H1 (cell line): ENCODE measurements at places on chromosomes 5 and 9. TPM values are rescaled to one million over a fixed set of nuclear protein-coding genes. Genes with fewer than 3 reads are reported as not detected.

DNA sequence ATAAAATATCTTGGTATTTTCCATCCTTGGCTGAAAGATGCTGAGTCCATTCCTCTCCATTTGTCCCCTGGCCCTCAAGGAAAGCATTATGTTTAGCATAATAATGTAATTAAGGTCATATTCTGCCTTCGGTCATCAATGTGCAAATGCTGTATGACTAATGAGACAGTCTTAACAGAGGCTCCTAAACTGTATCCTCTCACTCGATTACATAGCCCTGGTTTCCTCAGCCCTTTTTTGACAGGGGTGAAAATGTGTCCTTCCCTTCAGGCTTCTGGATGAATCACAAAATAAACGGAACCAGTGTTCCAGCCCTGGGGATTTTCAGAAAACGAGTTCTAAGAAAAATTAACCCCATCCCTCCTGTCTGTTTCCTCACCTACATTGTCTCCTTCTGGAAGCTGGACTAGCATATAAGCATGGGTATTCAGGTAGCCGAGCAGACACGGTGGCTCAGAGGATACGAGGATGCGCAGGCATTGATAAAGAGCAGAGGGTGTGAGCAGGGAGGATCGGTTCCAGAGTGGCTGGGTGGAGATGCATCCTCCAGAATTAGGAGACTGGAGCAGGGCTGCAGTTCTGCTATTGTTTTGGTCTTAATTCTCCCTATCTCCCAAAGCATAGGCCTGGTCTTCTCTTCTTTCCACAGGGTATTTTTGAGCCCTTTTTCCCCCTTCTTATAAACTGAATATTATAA, 742.9 kb downstream of the TLR4 start:
- DNase-seq: no peak

- DNase-seq: no peak
These were observed 4.8 kb downstream of the ECSCR start for GRCh38 chr5:139457653-139458306.

GRCh38 chr5:136622747-136623146, 257.4 kb upstream of the TRPC7 start:
- DNase-seq: no peak

- no peak for DNase-seq
These were observed 25.5 kb downstream of the OLFML2A start for GRCh38 chr9:124802426-124802825.

- DNase-seq: no peak
These were observed 1216.3 kb upstream of the ACO1 start for GRCh38 chr9:31168161-31168560.

- DNase-seq: no peak
These were observed 45.6 kb downstream of the COMMD10 start for GRCh38 chr5:116130471-116130870.

GRCh38 chr5:1001406-1002270, 7.0 kb upstream of the NKD2 start:
- no peak for DNase-seq

- no peak for DNase-seq
These were observed 359.9 kb downstream of the ICE1 start for GRCh38 chr5:5782402-5782801.

DNA sequence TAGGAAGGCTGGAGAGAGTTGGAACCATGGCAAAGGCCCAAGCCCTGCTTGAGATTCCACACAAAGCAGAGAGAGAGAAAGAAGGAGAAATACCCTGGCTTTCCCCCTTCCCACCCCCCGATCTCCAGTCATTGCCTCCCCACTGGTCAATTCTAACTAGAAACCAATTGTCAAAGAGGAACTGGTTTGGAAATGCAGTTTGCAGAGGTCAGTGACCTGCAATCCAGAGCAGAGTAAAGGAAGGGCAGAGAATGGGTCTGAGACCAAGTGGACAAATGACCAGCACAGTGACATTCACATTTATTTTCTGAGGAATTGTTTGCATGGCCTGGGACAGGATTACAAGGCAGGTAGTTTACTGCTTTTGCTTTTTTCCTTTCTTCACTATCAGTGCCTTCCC, 37.5 kb upstream of the ZFYVE16 start:
- DNase-seq: no peak

GRCh38 chr9:136858844-136859757, 7.0 kb downstream of the MAMDC4 start:
- peak; percentile 46 for DNase-seq

DNA sequence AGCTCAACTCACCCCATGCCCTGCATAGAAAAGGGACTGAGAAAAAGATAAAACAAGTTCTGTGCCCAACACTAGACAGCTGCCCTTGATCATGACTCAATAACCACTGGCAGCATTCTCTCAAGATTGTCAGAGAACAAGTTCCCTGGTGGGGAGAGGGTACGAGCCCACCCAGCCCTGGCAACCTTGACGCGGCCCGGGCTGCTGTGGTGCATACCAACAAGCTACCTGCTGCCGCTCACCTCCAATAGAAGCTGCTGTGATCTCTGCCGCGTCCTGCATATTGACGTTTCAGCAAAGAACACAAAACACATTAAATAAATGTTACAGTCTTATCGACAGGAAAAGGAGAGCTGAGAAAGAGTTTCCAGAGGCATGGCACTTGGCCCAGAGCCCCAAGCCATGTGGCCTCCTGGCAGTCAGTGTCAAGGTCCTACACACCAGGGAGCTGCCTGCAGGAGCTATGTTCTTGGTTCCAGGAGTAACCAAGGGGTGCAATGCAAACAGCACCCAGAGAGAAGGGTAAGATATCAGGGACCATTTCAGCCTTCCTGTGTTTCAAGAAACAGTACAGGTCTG, 28.3 kb downstream of the WHRN start:
- DNase-seq: no peak

Gene OSTF1
- 3.0 and 5.0 TPM in 2 replicates for polyA plus RNA-seq

Gene TAF1L
- 0.02 TPM in 1 of 2 replicates, not detected in the other for polyA plus RNA-seq
